ENCODE measurements at places on chromosomes 1 and 21. TPM values are rescaled to one million over a fixed set of nuclear protein-coding genes. Genes with fewer than 3 reads are reported as not detected.

The SPATA45 gene
- polyA plus RNA-seq = not detected

The SH2D2A gene
- 62.1 TPM for polyA plus RNA-seq

The IL19 gene
- polyA plus RNA-seq = not detected

The DNALI1 gene
- polyA plus RNA-seq = 0.09 TPM

The VANGL2 gene
- not detected for polyA plus RNA-seq

The HES2 gene
- not detected for polyA plus RNA-seq

The TRIM67 gene
- not detected for polyA plus RNA-seq

- no peak for DNase-seq
These were observed 390.4 kb downstream of the PTPRU start for GRCh38 chr1:29626726-29627125.

DNA sequence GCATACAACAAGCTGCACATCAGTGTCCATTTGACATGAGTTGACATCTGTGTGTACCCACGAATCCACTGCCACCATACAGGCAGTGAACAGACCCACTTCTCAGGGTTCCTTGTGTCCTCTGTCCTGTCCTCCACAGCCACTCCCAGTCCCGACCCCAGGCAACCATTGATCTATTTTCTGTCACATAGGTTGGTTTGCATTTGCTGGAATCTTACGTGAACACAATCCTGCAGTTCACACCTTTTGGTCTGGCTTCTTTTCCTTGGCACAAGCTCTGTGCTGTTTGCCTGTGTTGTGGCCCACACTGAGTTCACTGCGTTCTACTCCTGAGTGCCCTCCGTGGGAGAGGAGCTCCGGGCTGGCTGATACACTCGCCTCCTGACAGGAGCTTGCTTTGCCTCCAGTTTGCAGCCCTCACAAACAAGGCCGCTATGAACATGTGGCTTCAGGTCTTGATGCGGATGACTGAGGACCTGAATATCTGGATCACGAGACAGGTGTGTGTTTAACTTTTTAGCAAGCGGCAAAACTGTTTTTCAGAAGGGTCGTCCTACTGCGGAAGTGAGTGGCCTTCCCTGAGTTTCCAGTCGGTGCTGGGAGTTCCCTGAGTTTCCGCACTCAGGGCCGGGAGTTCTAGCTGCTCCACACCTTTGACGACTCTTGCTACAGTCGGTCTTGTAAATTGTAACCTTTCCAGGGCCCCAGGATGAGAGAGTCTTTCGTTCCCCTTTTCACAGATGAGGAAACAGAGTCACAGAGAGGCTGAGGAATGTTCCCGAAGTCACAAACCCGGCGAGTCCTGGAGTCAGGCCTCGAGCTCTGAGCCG, 13.0 kb upstream of the COL18A1 start:
- DNase-seq = no peak

GRCh38 chr1:204443871-204444581, 32.4 kb upstream of the PPP1R15B start:
- DNase-seq = no peak

GRCh38 chr1:31768939-31769704, 5.0 kb upstream of the ADGRB2 start:
- DNase-seq = no peak

DNA sequence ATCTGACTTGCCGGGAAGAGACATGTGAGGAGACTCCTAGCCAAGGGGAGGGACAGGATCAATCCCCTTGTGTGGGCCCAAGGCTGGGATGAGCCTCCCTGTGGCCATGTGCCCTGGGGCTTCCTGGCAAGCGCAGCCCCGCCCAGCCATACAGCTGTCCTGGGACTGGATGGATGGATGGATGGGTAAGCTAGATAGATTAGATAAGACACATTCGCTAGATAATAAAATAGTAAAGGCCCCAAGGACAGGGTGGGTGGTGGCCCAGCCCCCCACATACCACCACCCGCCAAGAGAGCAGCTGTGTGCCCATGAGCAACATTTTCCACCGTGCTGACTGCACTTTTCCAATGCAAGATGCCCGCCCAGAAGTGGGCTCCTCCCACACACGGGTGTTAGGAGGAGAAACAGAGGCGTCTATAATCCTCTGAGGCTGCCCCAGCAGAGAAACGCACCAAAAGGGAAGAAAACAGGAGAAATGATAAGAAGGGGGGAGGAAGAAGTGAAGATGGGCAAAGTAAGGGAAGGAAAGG, 25.1 kb downstream of the ZBTB17 start:
- DNase-seq = peak; percentile 85

- no peak for DNase-seq
These were observed 137.5 kb downstream of the NOS1AP start for GRCh38 chr1:162206749-162207635.

DNA sequence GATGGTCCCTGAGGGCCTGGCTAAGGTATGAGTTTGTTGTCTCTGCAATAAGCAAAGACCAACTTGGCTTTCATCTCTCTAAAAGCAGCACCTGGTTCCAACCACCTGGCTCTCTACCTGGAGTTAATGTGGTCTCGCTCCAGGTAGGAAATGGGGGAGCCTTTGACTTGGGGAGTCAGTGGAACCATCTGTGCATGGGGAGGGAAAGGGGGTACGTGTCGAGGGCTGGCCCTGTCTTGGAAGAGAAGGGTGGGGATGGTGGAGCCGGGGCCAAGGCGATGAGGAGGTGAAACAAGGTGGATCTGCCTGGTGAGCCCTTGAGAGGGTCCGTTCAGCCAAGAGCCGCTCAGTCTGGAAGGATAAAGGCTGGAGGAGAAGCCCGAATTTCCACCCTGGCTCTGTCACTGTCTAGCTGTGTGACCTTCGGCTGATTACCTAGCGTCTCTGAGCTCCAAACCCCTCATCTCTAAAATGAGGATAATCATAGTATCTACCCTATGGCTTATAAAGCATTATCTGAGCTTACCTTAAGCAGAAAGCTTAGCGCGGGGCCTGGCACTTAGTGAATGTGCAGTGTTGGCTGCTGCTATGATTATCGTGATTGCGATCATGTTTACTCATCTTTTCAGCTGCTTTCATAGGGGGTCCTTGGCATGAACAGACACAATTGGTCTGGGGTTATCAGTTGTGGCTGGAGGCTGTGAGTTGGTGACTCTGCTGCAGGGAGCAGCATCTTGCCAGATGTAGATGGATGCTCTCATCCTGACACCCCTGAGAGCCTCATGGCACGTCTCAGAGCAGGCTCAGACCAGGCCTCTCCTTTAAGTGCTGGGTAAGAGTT, 78.7 kb downstream of the ACTL8 start:
- DNase-seq = no peak

DNA sequence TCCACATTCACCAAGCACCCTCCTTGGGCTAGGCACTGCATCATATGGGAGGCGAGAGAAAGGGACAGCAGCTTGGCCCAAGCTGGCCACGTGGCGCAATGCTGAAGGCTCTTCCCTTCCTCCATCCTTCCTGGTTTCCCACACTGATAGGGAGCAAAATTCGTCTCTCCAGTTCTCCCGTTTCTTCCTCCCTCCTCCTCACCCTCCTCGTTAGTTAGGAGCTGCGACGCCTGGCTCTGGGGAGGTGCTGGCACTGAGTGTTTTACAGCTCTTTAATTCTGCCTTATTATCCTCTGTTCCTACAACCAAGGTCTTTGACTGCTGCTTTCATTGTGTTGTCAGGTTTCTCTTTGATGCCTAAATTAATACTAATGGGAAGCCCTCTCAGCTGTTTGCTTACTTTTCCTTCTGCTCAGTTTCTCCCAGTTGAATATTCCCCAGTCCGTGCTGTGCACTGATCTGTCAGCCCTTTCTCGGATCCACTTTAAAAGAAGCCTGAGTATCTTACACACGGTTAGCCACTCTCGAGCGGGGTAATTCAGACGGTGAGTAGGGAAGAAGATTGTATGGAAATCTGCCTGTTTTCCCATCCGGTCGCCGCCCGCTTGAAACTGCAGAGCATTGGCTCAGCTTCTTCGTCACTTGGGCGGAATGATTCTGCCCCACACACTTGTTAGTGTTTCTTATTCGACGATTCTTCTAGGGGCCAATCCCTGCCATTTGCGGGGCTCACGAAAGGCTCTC, 56.2 kb upstream of the SMYD2 start:
- DNase-seq = no peak

DNA sequence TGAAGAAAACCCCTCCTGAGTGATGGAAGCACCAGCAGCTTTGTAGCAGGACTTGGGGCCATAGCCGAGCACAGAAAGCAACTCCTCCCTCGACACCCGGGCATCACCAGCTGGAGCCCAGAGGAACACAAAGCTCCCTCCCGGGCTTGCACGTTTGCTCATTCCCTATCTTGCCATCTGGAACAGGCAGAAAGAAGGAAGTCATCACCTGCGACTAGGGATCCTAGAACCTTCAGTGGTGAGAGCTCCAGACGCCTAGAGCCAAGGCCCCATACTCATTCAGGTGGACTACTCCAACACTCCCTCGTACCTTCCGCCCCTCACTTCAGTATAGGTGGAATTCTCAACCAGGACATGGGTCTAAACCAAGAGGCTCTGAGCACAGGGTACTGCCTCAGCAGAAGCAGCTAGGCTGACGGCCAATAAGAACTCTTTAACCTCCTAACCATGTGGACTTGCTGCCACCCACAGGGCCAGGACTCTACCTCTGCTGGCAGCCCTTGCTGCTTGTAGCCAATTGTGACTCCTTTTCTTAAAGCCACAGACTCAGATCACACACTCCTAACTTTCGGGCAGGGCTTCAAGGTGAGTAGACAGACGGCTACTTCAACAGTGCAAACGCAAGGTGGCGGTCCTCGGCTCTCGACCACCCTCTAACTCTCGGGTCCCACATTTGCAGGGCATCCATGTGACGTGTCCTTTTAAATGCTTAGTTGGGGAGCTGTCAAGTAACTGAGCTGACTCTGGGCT, 65.4 kb downstream of the NPHP4 start:
- no peak for DNase-seq

DNA sequence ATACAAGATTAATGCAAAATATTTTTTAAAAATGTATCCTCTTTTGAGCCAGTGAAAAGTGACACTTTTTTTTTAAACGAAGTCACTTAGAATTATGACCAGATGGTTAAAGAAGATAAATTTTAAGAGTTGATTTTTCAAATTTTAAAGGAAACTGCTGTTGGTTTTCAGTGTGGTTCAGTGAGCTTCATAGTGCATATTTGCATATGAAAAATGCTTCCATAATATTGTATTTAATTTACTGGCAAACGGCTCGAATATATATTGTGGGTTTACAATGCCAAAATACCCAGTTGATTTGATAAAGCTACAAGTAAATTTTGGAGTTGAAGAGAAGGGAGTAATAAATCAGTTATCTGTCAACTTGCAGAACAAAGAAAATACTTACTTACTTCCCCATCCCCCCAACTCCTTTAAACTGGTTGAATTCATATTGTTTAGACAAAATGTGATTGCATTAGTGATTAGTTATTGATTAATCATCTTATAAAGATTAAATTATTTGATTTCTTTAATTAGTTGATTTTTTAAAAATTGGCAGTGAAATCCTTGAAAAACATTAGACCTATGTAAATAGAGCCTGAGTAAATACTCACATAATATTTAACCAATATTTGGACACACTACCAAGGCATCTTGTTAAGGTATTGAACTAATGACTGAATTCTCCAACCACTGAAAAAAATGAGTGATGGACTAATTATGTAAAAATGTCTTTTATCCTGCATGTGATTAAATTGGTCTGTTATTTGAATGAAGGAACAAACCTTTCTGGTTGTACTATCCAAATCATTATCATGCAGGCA, 122.8 kb upstream of the APP start:
- DNase-seq = no peak

GRCh38 chr1:239805042-239805441, 286.6 kb upstream of the FMN2 start:
- no peak for DNase-seq

- DNase-seq = no peak
These were observed 51.5 kb downstream of the CTH start for GRCh38 chr1:70462611-70463010.

Data from CD8-positive, alpha-beta memory T cell (primary cell).